Stimulated activated CD4-positive, alpha-beta T cell treated with anti-CD3 and anti-CD28 coated beads, Interleukin-4, amount 100 ng/mL, for 4 hours (primary cell): ENCODE measurements at places on chromosomes 7 and 10.

- no peak for DNase-seq
Measured at GRCh38 chr10:36515319-36515718, 610.1 kb upstream of the ANKRD30A start.

- no peak for DNase-seq
Measured at GRCh38 chr7:111872450-111873325, 310.4 kb upstream of the IMMP2L start.

DNA sequence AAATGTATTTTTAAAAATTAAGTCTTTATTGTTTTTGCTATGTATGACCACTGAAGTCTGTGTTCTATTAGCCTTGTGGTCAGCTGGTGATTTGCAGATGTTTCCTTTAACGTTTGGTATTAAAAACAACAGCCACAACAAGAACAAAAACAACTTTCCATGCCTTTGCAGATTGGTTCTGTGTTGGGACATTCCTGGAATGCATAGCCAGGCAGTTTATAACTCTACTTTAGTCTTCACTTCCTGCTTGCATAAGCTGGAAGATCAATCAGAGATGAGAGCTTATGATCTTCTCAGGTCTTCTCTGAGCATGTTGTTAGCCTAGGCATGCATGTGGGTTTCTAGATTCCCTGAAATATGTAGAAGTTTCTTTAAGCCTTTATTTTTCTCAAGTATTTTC, 58.9 kb upstream of the SEMA3C start:
- no peak for DNase-seq

GRCh38 chr7:106117786-106118544, 5.9 kb upstream of the SYPL1 start:
- DNase-seq: no peak

DNA sequence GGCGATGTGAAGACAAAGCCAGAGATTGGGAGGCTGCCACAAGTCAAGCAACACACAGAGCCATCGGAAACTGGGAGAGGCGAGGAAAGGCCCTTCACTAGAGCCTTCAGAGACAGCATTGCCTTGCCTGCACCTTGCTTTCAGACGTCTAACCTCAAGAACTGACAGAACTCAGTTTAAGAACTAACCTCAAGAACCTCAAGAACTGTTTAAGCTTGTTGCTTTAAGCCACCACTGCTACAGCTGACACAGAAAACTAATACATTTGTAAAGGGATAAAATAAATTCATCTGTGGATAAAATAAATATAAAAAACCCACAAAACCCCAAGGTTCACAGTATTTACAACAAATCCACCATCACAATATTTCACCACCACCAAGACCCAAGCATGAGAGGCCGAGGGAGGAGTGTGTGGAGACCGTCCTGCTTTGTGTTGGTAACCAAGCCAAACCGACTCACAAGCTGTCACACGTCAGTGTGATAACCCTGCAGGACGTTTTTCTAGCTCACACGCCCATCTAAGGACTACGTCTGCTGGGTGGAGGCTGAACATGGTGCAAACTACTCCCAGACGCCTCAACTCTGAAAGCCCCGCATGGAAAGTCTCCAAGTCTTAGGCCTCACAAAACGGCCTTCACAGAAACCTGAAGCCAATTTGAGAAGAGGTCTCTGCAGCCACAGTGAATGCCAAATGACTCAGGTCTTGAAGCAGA, 116.8 kb downstream of the ABLIM1 start:
- DNase-seq: peak; percentile 67

GRCh38 chr10:47238331-47239095, 61.5 kb upstream of the GDF10 start:
- DNase-seq: no peak

GRCh38 chr7:41731493-41732435, 28.9 kb upstream of the INHBA start:
- no peak for DNase-seq

- no peak for DNase-seq
Measured at GRCh38 chr7:80372415-80372814, 139.4 kb downstream of the GNAT3 start.

DNA sequence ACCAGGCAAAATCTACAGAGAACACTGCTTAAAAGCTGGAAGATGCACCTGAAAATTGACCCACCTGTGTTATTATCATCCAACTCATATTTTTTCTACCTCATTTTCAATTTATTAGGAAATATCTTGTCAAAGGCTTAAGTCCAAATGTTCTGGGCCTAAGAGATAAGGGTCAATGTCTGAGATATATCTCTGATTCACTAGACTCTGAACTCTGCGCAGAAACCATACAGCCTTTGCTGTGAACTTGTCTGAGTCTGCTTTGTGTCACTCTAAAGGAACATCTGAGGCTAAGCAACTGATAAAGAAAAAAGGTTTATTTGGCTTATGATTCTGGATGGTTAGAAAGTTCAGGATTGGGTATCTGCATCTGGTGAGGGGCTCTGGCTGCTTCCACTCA, 3.7 kb downstream of the PON1 start:
- no peak for DNase-seq

DNA sequence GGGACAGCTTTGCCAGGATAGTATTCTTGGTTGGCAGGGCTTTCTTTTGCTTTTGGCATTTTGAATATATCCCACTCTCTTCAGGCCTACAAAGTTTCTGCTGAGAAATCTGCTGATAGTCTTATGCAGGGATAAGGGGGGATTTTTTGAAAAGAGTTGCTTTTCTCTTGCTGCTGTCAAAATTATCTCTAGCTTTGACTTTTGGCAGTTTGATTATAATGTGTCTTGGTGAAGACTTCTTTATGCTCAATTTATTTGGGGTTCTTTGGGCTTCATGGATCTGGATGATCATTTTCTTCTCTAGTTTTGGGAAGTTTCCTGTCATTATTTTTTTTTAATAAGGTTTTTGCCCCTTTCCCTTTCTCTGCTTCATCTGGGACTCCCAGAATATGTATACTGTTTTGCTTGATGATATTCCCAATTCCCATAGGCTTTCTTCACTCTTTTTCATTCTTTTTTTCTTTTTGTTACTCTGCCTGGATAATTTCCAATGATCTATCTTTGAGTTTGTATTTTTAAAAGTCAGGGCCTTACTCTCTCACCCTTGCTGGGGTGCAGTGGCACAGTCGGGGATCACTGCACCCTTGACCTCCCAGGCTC, 29.6 kb downstream of the NOM1 start:
- no peak for DNase-seq

- no peak for DNase-seq
Measured at GRCh38 chr7:124701955-124702354, 63.6 kb downstream of the GPR37 start.

- DNase-seq: no peak
Measured at GRCh38 chr7:112433289-112433688, 17.0 kb upstream of the IFRD1 start.

- no peak for DNase-seq
Measured at GRCh38 chr7:124113045-124113444, 80.2 kb upstream of the TMEM229A start.

GRCh38 chr7:142463401-142463850, 205.6 kb upstream of the PRSS58 start:
- no peak for DNase-seq

- DNase-seq: no peak
Measured at GRCh38 chr10:124605481-124605855, 138.7 kb downstream of the FAM53B start.

DNA sequence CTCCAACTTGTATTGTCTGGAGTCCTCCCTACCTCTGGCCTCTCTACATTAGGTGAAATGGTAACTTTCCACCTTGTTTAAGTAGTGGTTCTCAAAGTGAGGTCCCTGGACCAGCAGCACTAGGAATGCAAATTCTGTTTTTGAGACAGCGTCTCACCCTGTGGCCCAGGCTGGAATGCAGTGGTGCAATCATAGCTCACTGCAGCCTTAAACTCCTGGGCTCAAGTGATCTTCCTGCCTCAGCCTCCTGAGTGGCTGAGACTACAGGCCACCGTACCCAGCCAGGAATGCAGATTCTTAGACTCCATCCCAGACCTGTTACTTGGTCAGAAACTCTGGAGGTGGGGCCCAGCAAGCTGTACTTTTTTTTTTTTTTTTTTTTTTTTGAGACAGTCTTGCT, 6.8 kb upstream of the TBL2 start:
- DNase-seq: no peak

- DNase-seq: no peak
Measured at GRCh38 chr10:14601872-14602725, 172.6 kb downstream of the FAM107B start.

GRCh38 chr10:119448628-119449584, 93.6 kb downstream of the RGS10 start:
- no peak for DNase-seq

GRCh38 chr10:68099736-68100135, 9.6 kb upstream of the MYPN start:
- DNase-seq: no peak

GRCh38 chr7:139906879-139907278, 77.8 kb downstream of the TBXAS1 start:
- no peak for DNase-seq

- DNase-seq: no peak
Measured at GRCh38 chr7:151658778-151659177, 139.1 kb upstream of the RHEB start.

DNA sequence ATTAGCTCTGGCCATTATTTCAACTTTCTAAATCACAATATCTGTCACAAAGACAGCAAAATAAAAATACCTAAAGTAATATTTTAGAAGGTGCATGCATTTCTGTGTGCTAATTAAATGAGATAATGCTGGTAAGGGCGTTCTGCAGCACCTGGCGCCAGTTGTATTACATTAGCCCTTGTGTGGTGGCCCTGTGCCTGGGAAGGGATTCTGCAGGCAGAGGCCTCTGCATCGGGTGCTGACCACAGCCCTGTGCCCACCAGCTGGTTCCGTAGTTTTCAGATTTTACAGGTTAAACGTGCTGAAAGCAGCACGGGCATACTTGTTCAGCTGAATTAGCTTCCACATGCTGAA, 157.7 kb upstream of the PRKCQ start:
- DNase-seq: no peak

- DNase-seq: no peak
Measured at GRCh38 chr7:138491612-138492386, 31.7 kb downstream of the TRIM24 start.
